D341Med (cell line): ENCODE measurements at places on chromosomes 6 and 20.

DNA sequence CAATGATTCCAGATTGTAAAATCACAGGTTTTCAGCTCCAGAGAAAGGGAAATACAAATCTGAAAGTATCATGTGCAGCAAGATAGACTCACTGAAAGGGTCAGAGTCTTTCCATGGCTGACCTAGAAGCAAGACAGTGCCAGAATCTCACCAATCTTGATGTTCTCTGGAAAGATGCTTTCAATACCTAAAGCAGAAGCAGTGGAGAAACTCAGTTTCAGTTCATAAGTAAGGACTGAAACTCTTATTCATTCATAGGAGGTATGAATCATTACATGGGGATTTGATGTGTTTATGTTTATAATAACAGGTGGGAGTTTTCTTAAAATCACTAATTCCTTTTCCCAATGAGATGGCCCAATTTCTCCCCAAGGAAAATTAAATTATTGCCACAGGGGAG, 42.5 kb downstream of the SLC2A12 start:
- DNase-seq: no peak

- DNase-seq: no peak
Measured at GRCh38 chr6:66184091-66184490, 477.1 kb upstream of the EYS start.

- no peak for DNase-seq
Measured at GRCh38 chr20:50320901-50321796, 130.5 kb downstream of the CEBPB start.

DNA sequence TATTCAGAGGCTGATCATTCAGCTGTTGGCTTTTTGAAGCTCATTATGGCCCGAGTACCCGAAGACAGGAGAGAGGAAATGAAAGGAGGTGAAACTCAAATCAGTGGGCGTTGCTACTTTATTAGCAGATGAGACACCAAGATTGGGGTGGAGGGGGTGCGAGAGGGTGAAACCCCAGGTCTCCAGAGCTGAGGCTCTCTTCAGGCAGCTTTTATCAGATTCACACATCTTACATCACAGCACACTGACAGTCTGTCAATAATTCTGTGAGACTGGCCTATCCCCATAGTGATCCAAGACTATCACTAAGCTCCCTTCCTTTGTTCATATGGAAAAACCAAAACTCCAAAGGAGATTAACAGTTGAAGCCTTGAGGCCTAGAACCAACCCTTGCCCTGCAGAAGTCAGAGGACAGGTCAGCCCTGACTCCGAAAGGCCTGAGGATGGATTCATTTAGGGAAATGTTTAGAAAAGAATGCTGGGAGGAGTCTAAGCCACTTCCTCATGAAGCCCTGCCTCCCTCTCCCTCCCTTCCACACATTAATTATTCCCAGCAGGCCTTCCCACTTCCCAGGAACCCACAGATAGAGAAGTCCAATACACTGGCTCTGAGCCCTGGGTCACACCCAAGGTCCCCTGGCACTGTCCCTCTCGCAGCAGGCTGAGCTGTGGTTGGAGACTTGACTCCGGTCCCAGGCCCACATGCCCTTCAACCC, 23.2 kb downstream of the TRERF1 start:
- DNase-seq: no peak

GRCh38 chr6:119348096-119348747, 1.3 kb downstream of the MAN1A1 start:
- DNase-seq: no peak

DNA sequence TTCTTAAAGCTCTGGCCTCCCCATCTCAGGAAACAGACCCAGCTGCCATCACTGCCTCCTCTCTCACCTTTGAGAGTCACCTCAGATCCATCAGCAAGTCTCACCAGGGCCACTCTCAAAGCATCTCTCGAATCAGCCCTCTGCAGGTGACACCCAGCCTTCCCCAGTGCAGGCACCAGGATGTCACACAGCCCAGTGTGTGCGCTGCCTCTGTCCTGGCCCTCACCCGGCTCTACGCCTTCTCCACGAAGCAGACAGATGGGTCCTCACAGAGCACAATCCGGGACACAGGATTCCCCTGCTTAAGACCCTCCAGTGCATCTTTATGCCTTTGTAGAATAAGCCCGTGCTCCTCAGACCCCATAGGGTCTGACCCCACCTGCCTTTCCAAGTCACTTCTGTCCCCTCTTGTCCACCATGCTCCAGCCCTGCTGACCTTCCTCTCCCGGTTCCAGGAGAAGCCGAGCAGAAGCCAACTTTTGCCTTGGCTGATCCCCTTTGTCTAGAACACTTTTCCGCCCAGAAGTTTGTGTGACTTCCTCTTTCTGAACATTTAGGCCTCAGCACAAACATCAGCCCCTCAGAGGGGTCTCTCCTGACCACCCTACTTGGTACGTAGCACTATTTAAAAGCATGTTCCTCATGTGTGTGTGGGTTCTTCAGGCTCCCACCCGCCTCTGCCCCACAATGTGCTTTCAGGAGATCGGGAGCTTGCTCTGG, 60.2 kb downstream of the PSMG4 start:
- DNase-seq: no peak

DNA sequence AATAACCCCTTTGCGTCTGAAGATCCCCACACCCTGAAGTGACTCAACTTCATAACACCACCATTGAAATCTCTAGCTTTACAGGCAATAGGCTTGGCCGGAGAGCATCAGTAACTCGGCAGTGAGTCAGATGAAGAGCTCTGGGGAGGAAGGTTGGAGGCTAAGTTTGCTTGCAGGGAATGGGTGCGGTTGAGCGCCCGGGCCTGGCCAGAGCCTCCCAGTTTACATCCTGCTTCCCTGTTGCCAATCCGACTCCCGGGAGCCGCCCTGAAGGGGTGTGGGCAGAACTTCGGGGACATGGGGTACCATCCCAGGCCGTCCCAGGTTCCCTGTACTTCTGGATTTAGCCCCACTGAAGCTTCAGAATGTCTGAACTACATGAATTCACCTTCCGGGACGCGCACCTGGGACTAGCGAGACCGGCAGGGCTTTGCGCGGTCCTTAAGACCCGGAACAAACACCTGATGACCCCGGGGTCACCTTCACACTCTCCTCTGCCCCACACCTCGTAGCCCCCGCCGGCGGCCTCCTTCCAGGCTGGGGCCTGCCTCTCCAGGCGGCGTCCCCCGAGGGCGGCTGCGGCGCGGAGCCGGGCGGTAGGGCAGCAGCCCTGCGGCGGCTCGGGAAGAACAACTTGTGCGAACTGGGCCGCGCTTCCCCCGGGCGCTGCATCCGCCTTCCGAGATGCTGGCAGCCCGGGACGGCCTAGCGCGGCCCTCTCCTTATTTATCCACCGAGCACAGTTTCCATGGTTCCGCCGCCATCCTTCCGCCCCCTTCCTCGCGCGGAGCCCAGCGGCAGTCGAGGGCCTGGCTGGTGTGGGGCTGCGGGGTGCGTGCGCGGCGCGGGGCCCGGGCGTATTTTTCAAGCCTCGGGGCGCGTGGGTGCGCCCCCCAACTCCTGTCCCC, 56.6 kb upstream of the RREB1 start:
- no peak for DNase-seq

DNA sequence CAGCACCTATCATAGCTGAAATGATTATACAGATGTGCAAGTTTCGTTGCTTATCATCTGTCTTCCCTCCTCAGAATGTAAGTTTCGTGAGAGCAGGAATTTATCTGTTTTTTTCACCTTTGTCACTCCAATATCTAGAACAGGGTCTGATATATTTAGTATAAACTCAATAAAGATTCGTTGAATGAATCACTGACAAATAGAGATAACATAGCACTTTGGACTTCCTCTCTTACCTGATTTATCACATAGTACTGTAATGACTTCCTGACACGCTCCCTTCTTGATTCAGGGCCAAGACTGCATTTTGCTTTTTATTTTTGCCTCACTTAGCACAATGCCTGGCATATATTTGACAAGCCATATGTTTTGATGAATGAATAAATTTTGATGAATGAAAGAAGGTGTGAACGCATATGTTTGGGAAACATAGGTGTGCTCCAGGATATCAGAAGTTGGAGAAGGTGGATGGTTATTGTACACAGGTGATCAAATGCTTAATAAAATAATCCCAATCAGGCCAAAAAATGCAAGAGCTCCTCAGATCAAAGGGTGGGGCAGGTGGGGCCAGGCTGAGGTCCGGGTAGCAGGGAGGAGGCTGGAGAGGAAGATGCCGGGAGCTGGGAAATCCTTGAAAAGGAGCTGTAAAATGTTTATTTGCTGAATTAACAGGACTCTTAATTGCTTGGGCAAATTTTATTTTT, 33.0 kb downstream of the PIM1 start:
- no peak for DNase-seq

GRCh38 chr6:5619249-5619648, 357.9 kb downstream of the FARS2 start:
- no peak for DNase-seq

DNA sequence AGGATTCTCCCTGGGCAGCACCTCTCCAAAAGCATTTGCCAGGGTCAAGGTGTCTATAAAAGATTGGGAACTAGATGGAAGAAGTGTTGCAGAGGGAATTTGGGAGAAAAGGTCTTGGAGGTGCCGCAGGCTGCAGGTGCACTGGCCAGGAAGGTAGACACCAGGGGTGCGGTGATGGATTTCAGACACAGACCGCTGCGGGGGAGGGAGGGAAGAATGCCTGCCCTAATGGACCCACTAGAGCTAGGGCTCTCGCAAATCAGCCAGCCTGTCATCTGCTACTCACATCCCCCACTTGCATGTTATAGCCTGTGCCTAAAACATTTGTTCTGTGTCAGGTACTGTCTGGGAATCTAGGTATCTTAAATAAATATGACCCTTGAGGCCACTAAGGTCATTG, 193.6 kb upstream of the SLC24A3 start:
- DNase-seq: no peak

GRCh38 chr6:111978532-111979149, 75.3 kb upstream of the CCN6 start:
- DNase-seq: no peak

GRCh38 chr6:3306848-3307247, 48.1 kb downstream of the PSMG4 start:
- peak; percentile 91 for DNase-seq

GRCh38 chr6:161058741-161059140, 67.2 kb downstream of the MAP3K4 start:
- no peak for DNase-seq

- DNase-seq: no peak
Measured at GRCh38 chr6:17585766-17586490, 14.2 kb upstream of the FAM8A1 start.

DNA sequence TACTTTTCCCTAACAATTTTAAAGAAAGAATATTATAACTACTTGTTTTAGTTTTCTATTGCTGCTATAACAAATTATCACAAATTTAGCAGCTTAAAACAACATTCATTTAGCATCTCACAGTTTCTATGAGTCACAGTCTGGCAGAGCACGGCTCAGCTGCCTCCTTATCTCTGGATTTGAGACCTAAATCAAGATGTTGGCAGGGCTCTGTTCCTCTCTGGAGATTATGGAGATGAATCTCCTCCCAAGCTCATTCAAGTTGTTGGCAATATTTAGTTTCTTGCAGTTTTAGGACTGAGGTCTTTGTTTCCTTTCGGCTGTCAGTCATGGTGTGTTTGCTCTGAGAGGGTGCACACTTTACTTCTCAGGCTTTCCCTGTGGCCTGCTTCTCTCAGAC, 1065.8 kb upstream of the EYS start:
- no peak for DNase-seq

DNA sequence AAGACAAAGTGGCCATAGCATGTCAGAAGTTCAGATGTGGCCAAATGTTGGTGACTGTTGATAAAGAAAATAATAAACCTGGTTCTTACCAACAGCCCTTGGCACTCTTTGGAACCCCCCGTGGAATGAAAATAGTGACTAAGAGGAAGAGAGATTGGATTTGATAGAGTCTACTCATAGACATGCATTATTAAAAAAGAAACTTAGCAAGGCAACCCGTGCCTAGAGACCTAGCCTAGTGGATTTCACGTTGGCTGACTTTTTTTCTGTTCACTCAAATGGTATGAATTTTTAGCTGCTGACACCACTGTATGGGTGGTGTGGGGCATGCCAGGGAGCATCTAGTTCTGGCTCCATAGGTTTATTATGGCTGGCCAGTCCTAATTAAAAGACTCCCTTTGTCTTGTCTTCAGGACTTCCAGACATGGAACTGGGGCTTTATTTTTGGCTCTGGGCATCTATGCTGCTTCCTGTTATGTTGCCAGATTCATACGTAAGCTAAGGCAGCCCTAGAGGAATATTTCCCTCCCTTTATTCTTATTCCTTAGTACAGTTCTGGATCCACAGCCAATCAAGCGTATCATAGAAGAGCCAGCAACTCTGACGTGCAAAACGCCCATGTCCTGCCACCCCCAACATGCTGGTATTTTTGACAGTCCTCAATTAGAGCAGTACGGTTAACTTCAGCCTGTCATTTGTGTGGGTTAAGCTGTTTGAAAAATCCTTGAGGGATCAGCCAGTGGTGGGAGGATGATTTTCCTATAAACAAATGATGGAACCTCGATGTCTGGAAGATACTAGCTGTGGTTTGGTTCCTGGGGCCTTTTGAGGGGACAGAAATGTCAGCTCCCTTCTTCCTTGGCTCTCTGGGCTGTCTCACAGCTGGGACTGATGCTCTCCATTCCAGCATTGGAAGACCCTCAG, 127.5 kb downstream of the ISM1 start:
- no peak for DNase-seq

DNA sequence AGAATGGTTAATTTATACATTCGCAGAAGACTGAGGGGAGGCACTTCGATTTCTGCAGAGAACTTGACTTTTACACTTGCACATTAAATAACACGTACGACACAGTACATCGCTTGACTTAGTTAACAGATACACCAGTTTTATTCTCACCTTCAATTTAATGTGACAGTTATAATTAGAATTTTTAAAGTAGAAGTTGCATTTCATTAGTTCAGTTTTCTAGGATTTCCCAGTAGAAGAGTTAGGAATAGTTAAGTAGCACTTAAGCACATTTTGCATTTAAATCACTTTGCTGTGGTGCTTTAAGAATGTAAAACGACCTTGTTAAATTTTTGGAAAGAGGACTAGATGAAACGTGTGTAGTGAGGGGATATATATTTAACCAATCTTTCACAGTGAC, 1.6 kb upstream of the BEND3 start:
- no peak for DNase-seq

DNA sequence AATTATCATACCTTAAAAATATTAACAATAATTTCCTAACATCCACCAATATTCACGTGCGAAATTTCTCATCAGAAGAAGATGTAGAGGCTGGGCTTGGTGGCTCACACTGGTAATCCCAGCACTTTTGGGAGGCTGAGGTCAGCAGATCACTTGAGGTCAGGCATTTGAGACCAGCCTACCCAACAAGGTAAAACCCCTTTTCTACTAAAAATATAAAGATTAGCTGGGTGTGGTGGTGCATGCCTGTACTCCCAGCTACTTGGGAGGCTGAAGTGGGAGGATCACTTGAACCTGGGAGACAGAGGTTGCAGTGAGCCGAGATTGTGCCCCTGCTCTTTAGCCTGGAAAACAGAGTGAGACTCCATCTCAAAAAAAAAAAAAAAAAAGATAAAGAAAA, 36.1 kb upstream of the JAG1 start:
- DNase-seq: no peak

GRCh38 chr6:102066301-102066700, 672.8 kb downstream of the GRIK2 start:
- no peak for DNase-seq

- DNase-seq: no peak
Measured at GRCh38 chr6:31587791-31588777, 2.0 kb downstream of the LST1 start.
